ENCODE measurements at places on chromosomes 3 and 15.

DNA sequence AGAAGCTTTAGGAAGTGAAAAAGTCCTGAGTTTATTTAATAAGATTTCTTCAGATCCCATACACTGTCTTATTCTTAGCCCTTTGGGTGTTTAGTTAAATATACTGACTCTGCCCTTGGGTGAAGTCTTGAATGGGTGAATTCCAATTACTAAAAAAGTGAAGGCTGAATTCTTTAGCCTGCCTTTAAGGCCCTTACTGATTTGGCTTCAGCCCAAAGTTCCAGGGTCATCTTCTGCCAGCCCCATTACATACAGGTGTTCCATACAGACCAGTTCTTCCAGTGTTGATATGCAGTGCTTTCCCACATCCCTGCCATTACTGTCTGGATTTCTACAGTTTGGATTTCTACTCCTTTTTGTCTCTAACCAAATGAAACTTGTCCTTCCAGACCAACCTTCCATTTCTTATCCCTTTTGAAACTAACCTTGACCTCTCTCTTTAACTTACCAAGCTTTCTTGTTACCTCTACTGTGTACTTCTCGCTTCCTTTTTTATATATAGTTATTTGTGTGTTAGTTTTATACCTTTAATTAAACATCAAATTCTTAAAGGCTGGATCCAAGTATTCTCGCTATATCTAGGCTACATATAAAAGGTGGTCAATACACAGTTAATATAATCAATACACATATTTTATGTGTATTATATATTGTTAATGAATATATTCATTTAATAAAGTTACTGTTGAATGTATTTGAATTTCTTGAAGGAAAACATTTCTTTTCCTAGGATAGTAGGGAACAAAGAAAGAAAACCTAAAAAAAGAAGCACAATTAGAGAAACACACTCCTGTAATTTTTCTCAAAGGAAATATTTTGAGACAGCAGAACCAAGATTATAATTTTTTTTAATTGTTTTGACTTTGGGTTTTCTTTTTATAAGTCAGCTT lies 15.0 kb downstream of the MBNL1 start:
- DNase-seq: no peak

DNA sequence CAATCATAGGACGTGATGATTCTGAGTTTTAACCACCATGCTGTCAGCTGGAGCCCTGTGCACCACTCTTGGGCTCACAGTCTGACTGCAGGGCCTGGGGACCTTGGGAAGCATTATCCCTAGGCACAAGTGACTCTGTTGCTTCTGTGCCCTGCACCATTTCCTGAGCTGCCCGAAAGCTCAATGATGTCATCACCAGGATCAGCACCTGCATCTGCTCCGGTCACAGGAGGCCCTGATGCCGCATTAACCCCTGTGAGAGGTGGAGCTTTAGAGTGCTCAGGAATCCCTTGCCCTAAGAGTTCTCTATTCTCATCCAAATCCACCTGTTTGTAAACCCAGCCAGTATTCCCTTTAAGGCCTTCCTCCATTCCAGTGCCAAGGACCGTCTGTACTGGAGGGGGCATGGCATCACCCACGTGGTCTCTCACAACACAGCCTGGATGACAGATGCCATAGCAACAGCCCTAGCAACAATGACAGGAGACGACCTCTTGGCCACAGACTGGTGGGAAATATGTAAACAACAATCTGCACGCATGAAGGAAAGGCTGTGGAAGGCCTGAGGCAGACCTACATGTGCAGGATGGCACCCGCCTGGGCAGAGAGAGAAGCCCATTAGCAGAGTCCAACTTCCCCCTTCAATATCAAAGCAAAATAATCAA lies 37.9 kb downstream of the NTRK3 start:
- DNase-seq: no peak

GRCh38 chr3:185416513-185416912 lies 53.6 kb downstream of the MAP3K13 start:
- DNase-seq: no peak

GRCh38 chr3:68743521-68743920 lies 188.8 kb downstream of the TAFA4 start:
- no peak for DNase-seq

GRCh38 chr15:75177360-75178071 lies 24.2 kb upstream of the C15orf39 start:
- no peak for DNase-seq

GRCh38 chr15:98981851-98982722 lies 25.5 kb downstream of the PGPEP1L start:
- no peak for DNase-seq

- DNase-seq: no peak
Observed at GRCh38 chr3:49716691-49717210, 2.7 kb downstream of the AMIGO3 start.

DNA sequence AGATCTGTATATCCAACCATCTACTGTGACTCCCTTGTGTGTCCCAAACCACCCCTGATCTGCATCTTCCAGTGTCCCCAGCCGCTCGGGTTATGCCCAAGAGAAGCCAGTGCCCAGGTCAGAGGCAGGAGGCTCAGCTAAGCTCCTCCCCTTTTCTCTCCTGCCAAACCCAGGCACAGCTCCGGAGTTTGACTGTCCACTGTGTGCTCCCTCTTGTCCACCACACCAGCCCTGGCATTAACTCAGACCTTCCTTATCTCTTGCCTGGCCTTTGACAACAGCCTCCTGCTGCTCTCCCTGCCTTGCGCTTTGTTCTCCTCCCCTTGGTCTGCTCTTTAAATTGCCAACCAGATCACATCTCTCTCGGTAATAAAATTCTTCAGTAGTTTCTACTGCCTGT lies 39.3 kb downstream of the DGKG start:
- no peak for DNase-seq

DNA sequence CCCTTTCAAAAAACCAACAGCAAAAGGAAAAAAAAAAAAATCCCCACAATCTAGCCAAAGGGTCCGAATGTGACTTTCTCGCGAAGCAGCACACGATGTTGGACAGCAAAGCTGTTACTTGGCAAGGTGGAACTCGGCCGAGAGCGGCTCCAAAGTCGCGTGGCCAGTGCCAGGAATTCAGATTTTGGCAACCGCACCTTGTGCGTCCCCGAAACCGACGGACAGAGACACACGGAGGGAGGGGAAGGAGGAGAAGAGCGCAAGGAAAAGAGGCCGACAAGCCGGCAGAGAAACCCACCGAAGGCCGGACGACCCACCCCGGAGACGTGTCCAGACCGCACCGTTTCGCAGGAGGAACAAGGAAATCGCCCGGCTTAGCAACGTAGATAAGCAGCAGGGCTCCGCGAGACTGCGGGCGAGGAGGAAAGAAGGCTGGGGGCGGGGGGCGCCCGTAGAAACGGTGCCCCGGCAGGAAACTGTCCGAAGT lies 517.3 kb downstream of the MECOM start:
- no peak for DNase-seq

DNA sequence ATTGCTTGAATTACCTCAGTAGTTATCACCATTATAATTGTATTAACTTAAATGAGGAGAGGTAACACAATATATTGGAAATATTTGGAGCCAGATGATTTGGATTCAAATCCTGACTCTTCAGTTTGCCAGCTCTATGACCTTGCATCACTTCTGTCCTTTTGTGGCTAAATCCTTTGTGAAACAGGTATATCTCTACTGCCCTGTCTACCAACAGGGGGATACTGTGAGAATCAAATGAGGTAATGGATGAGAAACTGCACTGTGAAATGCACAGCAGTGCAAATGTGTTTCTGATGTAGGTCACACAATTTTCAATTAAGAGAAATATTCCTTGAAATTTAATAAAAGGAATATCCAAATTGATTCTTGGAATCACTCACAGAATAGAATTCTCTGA lies 58.8 kb downstream of the CCDC54 start:
- DNase-seq: no peak

DNA sequence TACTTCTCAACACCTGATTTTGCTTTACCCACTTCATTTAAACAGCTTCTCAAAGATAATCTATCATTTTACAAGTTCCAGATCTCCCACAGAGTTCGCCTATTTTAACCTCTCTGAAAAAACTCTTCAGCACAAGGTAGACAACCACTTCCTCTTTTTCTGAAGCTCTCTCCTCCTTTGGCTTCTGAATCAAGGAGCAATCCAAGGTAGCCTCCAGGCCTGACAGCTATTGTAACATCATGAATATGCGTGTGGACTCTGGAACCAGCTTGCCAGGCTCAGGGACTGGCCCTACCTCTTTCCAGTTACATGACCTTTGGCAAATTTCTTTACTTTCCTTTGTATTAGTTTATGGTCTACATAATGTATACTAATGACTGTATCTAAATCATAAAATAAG lies 405.9 kb upstream of the ZNF385D start:
- DNase-seq: no peak

- DNase-seq: no peak
Observed at GRCh38 chr3:74001436-74001835, 376.7 kb upstream of the PDZRN3 start.

GRCh38 chr3:20068512-20069177 lies 28.4 kb downstream of the KAT2B start:
- DNase-seq: no peak

DNA sequence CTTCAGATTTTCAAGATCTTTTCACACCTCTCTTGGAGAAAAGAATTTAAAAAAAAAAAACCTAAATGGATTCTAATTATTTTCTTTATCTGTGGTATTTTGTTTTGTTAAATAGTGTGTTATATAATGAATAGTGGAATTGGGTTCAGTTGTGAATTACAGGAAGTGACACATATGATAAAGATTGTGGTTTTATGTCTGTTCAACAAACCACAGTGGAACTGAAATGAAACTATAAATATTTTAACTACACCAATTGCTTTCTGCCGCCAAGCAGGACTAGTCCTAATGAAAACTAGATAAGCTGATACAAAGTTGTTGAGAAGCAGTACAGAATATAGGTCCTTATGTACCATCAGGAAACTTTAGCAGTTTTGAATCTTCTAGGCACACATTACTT lies 121.6 kb downstream of the UBE2E2 start:
- no peak for DNase-seq

- no peak for DNase-seq
Observed at GRCh38 chr15:101244889-101245668, 6.8 kb downstream of the CHSY1 start.

DNA sequence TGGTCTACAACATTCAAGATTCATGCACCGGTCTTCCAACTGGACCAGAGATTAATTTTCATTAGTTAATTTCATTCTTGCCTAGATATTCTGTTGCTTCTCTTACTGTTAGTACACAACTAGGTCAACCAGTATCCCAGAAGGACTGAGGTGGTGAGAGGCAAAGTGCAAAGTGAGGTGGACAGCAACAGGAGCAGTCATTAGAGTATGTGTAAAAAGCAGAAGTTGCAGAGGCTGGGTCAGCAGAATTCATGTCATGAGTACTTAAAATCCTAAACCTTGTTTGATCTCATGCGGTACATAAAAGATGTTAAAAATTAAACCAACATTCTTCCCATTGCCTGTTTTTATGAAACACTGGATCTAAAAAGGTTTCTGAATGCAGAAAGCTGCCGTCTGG lies 46.7 kb downstream of the PARP14 start:
- no peak for DNase-seq

DNA sequence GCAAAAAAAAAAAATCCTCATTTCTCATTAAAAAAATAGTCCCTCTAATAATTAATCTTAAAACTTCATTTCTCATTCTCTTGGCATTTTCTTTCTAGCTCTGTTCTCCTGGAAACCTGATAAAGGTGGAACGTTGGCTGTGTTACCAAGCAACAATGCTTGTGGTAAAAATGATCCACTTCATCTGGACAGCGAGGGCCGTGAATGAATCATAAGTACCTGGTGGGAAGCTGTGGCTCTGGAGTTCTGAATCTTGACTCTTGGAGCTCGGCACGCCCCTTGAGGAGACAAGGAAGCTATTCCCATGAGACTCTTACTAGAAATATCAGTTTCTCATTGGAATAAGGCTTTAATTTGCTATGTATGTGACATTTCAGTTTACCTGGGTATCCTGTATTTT lies 32.5 kb downstream of the BCL2L10 start:
- DNase-seq: no peak

GRCh38 chr3:189947068-189947467 lies 173.6 kb downstream of the P3H2 start:
- no peak for DNase-seq

DNA sequence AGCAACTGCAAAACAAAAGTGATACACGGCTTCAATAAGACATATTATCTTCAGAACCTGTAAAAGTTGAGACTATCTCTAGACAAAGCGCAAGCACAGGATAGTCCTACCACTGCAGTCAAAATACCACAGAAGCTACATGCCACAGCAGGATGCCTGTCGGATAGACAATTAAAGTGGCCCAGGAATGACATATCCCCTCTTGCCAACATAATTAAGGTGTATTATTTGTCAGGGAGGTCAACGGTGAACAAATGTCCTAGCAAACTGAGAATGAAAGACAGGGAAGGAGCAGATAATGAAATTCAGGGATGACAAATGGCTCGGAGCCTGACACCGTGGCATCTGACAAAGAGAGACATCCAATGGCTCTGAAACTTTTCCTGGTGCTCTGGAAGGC lies 185.7 kb downstream of the MECOM start:
- no peak for DNase-seq

GRCh38 chr3:116302087-116302747 lies 143.1 kb downstream of the LSAMP start:
- no peak for DNase-seq

GRCh38 chr15:101651554-101652097 lies 555 bp downstream of the TM2D3 start:
- DNase-seq: no peak

GRCh38 chr3:5464649-5465048 lies 277.1 kb downstream of the EDEM1 start:
- no peak for DNase-seq

- no peak for DNase-seq
Observed at GRCh38 chr3:54634122-54634469, 293.8 kb downstream of the LRTM1 start.

DNA sequence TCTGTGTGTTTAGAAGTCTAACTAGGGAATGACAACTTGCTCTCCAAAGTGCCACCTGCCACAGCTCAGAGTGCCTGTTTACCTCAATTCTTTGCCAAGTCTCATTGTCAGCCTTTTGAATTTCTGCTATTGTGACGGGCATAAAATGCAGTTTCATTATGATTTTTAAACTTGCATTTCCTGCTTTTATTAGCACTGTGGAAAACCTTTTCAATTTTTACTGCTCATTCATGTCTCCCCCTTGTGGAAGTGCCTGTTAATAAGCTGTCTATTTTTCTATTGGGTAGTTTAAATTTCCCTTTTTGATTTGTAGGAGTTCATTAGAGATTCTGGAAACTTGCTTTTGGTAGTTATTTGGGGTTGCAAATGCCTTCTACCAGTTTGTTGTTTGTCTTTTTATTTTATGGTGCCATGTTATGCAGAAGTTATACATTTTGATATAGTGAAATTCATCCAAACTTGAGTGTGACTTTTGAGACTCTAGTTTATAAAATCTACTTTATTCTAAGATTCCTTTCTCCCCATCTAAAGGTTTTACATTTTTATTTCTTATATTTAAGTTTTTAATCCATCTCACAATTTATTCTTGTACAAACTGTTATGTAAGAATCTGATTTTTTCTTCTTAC lies 53.9 kb upstream of the FRMD4B start:
- DNase-seq: no peak

DNA sequence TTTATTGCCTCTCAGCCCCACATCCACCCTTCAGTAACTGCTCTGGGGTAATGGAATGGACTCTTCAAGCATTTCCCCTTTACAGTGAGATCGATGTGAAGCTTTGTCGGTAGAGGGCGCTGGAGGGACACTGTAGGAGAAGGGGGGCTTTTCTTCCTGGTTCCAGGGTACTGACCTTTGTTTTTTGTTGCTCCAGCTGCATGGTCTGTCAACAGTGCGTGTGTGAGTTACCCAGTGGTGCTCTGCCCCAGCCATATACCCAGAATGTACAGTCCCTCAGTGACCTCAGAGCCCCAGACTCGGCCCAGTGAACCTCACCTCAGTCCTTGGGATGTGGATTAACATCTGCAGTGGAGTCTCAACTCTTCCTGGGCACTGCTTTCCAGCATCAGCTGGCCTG lies 180.3 kb upstream of the TSC22D2 start:
- DNase-seq: no peak
